Stimulated activated CD4-positive, alpha-beta T cell treated with anti-CD3 and anti-CD28 coated beads, TNF-alpha, amount 100 ng/mL, for 4 hours (primary cell): ENCODE measurements at places on chromosomes 6 and 20.

DNA sequence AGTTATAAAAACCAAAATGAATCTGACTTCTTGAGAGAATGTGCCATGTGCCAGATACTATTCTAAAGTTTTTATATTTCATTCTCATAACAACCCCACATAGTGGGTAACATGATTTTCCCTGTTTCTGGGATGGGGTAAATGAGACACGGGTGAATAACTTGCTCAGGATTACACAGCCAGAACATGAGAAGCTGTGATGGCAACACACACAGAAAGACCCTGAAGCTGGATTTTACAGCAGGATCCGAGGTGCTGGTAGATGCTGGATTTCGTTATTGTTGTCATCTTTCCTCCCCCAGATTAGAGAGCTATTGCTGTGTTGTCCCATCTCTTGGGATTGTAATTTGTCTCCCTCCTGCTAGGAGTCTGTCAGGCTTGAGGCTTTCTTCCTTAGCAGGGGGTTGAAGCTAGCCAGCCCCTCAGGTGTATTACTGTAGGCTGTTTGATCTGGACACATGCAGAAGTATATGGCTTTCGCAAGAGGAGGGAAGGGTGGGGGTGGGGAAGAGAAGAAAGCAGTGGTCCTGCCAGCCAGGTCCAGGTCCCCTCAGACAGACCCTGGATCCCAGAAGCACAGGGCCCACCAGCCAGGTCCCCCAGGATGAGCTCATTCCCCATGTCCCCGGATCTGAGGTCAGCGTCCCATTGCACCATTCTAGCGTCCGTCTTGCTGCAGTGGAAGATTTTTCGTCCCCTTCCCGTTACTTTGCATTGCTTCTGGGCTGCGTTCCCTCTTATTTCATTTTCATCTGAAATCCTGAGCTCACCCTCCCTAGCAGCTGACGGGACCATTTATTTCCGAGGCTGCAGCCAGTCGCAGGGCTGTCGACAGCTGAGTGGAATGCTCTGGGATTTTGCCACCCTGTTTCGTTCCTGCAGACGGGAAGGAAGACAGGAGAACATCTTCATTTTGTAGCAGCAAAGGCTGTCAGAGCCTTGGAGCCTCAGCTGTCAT is 7.3 kb upstream of the KCNG1 start:
- no peak for DNase-seq

DNA sequence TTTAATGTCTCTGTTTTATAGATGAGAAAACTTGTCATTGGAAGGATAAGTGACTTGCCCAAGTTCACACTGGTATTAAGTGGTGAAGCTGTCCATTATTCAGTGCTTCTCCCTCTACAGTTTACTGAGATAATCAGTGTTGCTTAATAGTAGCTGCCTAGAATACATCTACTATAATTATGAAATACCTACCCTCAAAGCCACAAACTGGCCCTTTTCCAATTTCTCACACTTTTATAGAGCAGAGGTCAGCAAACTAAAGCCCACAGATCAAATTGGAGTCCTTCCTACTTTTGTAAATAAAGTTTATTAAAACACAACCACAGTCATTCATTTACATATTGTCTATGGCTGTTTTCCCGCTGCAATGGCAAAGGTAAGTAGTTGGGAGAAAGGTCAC is 73.5 kb downstream of the EYS start:
- no peak for DNase-seq

- no peak for DNase-seq
Observed at GRCh38 chr6:53062169-53062539, 3.0 kb upstream of the FBXO9 start.

DNA sequence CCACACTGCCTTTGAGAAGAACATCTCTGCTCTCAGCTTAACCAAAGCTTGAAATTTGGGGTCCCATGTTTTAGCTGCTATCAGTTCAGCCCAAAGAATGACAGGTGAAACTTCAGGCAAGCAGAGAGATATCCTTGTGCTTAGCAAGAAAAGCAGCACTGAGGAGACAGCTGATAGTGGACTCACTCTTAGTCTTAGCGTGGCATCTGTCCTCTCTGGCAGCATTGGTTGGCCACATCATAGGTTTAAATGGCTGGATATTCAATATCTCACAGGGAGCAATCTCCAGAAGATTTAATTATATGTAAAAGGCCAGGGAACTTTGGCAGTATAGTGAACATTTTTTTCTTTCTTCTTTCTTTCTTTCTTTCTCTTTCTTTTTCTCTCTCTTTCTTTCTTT is 131.1 kb upstream of the SGK1 start:
- DNase-seq = no peak

- no peak for DNase-seq
Observed at GRCh38 chr6:71012866-71013469, 56.1 kb upstream of the B3GAT2 start.

- DNase-seq = no peak
Observed at GRCh38 chr6:83310046-83310445, 116.9 kb downstream of the RWDD2A start.

GRCh38 chr6:12951415-12951814 is 234.8 kb downstream of the PHACTR1 start:
- DNase-seq = no peak

GRCh38 chr6:114195027-114195365 is 147.8 kb downstream of the HS3ST5 start:
- no peak for DNase-seq

DNA sequence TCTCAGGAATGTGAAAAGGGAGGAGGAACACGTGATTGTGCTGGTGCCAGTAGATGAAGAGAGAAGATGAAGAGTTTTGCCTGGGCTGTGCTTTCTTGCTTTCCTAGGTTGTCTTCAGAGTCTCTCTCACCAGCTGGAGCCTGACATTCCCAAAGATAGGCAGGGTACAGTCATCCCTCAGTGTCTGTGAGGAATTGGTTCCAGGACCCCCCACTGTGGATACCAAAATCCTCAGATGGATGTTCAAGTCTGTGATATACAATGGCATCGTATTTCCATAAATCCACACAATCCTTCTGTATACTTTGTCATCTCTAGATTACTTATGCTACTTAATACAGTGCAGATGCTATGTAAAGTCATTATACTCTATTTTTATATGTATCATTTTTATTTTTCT is 113.5 kb downstream of the SAMD5 start:
- DNase-seq = no peak

- DNase-seq = no peak
Observed at GRCh38 chr6:133241901-133242636, 912 bp downstream of the EYA4 start.

DNA sequence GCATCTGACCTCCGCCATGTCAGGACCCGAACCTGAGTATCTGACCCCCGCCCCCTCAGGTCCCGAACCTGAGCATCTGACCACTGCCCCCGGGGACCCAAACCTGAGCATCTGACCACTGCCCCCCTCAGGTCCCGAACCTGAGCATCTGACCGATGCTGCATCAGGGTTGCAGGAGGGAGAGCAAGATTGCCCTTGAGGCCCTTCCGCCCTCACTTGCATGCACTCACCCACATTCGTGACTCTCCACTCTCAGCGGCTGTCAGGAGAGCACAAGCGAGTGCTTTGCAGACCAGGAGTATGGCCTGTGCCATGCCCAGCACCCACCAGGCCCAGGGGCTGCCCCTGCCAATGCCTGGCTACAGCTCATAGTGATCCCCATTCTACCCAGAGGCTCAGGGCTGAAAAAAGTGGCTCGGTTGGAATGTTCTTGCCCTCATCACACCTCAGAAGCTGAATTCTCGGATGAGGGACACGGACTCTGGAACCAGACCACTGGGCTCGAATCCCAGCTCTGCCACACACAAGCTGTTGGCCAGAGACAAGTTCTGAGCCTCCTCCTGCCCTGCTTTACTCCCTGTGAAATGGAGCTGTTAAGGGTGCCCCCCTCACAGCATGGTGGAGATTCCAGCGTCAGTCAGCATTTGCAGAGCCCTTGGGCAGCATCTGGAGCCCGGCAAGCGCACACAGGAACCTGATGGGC is 82.1 kb downstream of the DLL1 start:
- DNase-seq = no peak

GRCh38 chr6:38173909-38174308 is 354.4 kb downstream of the ZFAND3 start:
- DNase-seq = no peak

- DNase-seq = no peak
Observed at GRCh38 chr6:150536835-150537234, 62.9 kb upstream of the PLEKHG1 start.

DNA sequence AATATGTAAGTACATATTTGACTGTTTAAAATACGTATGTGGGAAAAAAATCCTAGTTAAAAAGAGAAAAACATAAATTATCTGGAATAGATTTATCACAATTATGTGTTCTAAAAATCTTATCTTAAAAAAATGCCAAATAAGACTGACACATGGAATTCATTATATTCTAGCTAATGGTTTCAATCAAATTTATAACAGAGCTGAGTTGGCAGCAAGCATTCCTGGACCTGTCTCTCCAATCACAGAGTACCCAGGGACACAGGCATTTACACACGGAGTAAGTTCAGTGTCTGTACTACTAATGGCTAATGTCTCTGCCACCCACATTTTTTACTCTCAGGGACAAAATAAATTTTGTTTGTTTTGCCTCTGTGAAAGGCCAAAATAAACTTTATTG is 122.3 kb downstream of the RPS12 start:
- DNase-seq = no peak

DNA sequence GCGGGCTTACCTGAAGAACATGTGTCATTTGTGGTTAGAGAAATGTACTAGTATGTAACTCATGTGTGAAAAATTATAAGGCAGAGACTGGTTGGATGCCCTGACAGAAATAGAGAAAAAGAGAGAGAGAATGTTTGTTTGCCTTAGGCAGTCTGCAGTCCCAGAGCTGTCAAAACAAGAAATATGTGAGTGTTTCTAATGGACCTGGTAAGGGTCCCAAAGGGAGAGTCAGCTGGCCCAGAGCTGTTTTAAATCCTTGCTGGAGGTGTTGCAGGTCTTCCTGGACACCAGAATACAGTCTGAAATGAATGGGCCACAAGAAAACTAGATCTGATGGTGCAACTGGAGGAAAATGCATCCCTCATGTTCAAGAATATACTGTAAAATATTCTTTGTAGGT is 158.3 kb upstream of the OGFRL1 start:
- DNase-seq = no peak

DNA sequence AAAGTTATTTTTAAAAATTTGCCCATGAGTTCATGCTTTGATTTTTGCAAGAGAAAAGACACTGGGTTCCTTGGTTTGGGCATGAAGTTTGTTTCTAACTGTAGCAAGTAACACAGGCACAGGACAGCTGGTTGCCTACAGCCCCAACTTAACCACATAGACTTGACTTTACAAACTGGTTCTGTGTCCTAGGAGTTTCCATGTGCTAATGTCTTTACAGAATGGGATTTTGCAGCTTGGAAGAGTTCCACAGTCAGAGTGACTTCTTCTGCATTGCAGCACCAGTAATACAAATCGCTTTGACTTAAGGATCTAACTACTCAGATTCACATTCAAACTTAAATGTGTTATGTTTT is 44.3 kb downstream of the OR2B2 start:
- DNase-seq = no peak

DNA sequence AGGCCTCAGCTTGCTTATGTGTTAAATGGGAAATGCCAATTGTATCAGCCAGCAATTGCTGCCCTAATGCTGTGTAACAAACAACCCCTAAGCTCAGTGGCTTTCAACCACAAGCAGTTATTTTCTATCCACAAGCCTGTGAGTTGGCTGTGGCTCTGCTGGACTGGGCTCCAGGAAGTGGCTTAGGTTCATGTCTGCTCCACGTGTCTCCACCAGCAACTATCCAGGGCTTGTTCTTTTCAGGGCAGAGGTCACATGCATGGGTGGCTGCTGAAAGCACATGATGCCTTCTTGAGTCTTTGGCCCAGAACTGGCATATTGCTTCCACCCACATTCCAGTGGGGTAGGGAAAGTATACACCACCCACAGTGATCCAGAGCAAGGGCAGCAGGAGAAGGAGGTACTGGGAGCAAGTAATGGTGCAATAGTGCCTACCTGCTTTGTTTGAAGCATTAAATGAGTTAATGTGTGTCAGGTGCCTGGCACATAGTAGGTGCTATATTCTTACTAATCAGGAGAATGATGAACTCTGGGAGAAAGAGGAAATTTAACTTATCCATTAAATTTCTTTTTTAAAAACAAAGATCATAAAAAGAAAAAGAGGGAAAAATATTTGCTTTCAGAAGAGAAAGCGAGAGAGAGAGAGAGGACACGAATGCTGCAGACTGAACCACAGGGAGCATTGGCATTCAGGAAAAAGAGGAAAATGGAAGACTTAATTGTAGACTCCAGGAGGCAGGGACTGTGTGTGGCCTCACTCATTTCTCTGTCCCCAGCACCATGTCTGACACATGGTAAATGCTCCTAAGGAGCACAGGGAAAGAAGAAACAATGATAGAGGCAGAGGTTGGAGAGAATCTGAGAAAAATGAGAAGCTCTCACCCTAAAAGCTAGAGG is 25.2 kb upstream of the RNF24 start:
- no peak for DNase-seq

GRCh38 chr6:10458287-10458686 is 43.4 kb upstream of the TFAP2A start:
- DNase-seq = no peak

DNA sequence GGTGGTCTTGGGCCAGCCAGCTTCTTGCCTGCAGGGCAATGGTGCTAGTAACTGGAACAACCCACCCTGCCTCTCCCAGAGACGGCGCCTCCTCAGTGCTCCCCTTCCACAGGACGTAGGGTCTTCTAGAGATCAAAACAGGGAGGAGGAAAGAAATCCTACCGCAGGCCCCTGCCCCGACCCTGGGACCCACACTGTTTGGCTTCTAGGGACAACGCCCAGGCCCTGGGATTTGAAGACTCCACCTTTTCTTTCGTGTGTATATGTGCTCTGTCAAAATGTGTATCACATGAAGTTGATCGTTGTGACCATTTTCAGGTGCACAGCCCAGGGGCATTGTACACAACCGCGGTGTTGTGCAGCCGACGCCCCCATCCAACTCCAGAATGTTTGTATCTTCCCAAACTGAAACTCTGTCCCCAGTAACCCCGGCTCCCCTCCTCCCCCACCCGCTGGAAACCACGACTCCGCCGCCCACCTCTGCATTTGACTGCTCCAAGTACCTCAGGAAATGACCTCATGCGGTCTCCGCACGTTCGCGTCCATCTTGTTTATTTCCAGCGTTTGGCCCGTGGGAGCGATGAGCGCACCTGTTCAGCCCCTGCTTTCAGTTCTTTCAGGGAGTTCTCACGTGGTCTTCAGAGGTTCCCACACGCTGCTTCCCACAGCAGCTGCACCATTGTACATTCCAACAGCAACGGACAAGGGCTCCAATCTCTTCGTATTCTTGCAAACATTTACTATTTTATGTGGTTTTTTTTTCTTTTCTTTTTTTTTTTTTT is 3.4 kb upstream of the BHLHE23 start:
- DNase-seq = no peak

DNA sequence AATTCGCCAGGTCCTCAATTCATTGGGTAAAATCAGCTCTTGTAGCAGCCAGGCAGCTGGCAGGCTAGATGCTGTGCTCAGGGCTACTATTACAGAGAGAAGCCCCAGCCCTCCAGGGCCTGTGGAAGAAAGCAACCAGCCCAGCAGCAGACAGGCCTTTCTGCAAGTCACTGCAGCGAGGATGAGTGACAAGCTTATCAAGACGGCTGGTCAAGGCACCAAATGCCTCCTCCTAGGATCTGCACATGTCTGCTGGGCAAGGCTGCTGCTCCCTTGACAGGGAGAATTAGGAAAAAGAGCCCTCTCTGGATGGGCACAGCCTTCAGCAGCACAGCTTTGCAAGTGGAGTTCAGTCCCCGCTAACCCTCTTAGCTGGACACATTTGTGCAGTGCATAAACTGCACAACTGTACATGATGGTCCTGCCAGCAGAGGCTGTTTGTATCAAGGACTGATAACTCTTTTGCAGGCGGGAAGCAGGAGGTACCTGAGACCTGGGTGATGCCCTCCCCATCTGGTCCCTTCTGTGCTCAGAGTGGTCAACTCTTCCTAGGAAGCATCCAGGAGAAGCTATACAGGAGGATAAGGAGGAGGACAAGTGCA is 89.9 kb downstream of the CDC5L start:
- no peak for DNase-seq
